ENCODE measurements at places on chromosomes 4 and X. TPM values are rescaled to one million over a fixed set of nuclear protein-coding genes. Genes with fewer than 3 reads are reported as not detected.

The FAM9C gene
- total RNA-seq: not detected

The MAGEB2 gene
- not detected for total RNA-seq

The USP46 gene
- 6.1 TPM for total RNA-seq

The GAGE2A gene
- total RNA-seq: not detected

The ARHGAP6 gene
- not detected for total RNA-seq

The DGKK gene
- total RNA-seq: not detected

The INTS6L gene
- 17.2 TPM for total RNA-seq

The MBTPS2 gene
- total RNA-seq: 10.7 TPM

The MSX1 gene
- total RNA-seq: 0.14 TPM

The NOX1 gene
- total RNA-seq: not detected

The SLITRK4 gene
- total RNA-seq: not detected

The SLC2A9 gene
- 1.1 TPM for total RNA-seq

The SYTL5 gene
- total RNA-seq: not detected

The STBD1 gene
- total RNA-seq: 0.20 TPM

The PRRG1 gene
- total RNA-seq: not detected

The IBSP gene
- total RNA-seq: not detected

The IL3RA gene
- not detected for total RNA-seq

The PPP2R2C gene
- total RNA-seq: not detected

The GDPD2 gene
- not detected for total RNA-seq

The CD38 gene
- total RNA-seq: 40.3 TPM

The PRRG3 gene
- total RNA-seq: not detected

The PAK3 gene
- total RNA-seq: 0.62 TPM

The TNIP3 gene
- total RNA-seq: 3.3 TPM

The USP27X gene
- total RNA-seq: 1.8 TPM

The HTRA3 gene
- total RNA-seq: not detected

The GLRB gene
- not detected for total RNA-seq

The MAGEA9B gene
- not detected for total RNA-seq

The HPSE gene
- total RNA-seq: 7.8 TPM

The SPANXD gene
- not detected for total RNA-seq

The EDA2R gene
- 0.87 TPM for total RNA-seq

The POU4F2 gene
- not detected for total RNA-seq

The CACNA1F gene
- 0.72 TPM for total RNA-seq

The GCNA gene
- total RNA-seq: 3.1 TPM

The SEPTIN11 gene
- 74.1 TPM for total RNA-seq

The FAM47A gene
- not detected for total RNA-seq

The NR3C2 gene
- total RNA-seq: 6.2 TPM

The MCUB gene
- total RNA-seq: 76.1 TPM
